ENCODE measurements at places on chromosomes 12 and 14. TPM values are rescaled to one million over a fixed set of nuclear protein-coding genes. Genes with fewer than 3 reads are reported as not detected.

GRCh38 chr12:108270035-108270848 is 68.9 kb downstream of the CMKLR1 start:
- no peak for DNase-seq

GRCh38 chr14:104821229-104821945 is 20.5 kb downstream of the ZBTB42 start:
- DNase-seq, result no peak

- DNase-seq, result peak; percentile 28
Measured at GRCh38 chr14:89616852-89617341, 199.9 kb upstream of the FOXN3 start.

- no peak for DNase-seq
Measured at GRCh38 chr12:31651893-31652521, 7.5 kb upstream of the ETFBKMT start.

- DNase-seq, result no peak
Measured at GRCh38 chr14:72177251-72177650, 245.0 kb downstream of the RGS6 start.

Gene BDKRB1
- total RNA-seq, result not detected

Gene SART3
- total RNA-seq, result 76.7 TPM

- DNase-seq, result no peak
Measured at GRCh38 chr14:104126753-104127152, 11.6 kb upstream of the KIF26A start.

DNA sequence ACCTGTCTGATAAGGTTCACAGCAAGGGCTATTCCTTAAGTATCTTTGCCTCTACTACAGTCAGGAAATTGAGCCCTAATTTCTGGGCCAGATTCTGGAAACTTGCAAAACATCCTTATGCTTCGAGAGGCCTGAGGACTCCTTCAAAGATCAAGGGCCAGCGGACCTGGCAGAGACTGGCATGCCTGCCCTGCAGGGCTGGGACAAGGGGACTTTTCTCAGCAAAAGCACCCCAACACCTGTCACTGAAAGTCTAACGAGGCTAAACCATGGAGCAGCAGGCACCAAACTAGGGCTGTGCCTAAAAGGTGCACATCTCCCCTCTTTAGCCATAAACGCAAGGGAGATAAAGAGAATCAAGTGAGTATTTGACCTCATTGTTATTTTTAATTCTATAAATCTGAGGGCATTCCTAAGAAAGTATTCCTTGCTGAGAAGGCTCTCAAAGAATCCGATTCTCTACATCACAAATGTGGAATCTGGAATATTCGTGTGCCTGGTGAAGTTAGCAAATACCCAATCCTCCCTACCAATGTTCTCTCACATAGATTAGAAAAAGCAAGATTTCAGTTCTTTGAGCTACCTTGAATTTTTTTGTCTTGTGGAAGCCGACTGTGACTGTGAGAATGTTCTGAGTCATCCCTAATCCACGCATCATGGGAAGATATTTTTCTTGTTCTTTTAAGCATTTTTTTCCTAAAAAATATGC is 328.2 kb upstream of the NOVA1 start:
- no peak for DNase-seq

Gene CCDC196
- total RNA-seq, result not detected

Gene POTEG
- total RNA-seq, result not detected

DNA sequence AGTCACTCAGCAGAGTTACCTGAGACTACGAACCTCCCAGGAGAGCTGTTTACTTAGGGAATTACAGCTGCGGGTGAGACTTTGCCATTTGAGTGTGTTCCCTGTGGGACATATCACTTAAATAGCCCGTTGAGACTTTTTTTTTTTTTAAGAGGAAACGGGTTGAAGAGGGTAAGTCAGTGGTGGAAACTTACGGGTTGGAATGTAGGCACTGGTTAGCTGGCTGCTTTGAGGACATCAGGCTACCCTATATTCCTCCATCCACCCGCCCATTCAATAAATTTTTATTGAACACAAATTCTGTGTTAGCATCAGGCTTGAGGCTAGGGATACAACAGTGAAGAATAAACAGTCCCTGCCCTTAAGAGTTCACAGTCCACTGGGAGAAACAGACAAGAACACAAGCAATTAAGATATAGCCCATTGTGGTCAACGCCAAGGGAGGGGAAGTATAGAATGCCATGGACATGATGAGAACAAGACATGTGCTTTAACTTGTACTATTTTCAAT is 88.1 kb upstream of the CPSF6 start:
- DNase-seq, result no peak

- no peak for DNase-seq
Measured at GRCh38 chr12:85476756-85477155, 196.7 kb downstream of the ALX1 start.

Gene SDSL
- total RNA-seq, result 2.4 TPM

Gene SPTB
- under 0.01 TPM for total RNA-seq

DNA sequence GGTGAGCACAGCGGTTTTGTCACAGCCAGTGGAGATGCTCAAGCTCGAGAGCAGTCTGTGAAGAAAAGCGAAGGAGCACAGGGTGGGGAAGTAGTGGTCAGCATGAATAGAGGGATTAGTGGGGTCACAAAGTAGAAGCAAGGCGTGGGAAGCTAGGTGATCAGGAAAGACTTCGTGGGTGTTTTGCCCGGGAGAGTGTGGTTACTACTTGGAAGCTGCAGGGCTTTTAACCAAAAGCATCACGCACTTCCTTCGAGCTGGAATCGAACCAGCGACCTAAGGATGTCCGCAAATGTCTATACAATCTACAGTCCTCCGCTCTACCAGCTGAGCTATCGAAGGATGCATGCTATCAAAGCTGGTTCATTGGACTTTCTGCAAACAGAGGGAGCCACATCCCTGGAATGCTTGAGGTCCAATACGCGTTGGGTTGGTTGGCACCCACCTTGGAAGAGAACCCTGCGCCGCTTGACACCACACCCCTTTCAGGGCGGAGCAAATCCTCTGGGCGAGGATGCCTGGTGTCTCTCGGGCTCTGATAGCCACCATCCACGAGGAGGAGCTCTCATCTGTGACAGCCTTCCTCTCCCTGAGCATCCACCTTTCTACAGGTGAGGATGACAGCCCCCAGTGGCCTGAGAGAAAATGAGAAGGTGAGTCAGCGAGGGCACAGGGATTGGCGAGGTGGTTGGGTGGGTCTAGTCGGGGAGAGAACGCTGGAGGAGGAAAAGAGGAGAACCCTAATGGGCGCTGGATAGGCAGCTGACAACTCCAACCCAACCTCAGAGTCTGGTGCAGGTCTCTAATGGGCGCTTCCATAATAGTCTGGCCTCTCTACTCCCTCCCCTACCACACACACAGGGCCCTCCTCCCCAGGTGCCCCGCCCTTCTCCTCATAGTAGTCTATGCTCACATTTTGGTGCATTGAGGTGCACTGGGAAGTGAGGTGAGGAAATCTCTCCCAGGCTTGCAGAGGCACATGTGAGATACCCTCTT is 16.0 kb upstream of the OR6S1 start:
- no peak for DNase-seq

DNA sequence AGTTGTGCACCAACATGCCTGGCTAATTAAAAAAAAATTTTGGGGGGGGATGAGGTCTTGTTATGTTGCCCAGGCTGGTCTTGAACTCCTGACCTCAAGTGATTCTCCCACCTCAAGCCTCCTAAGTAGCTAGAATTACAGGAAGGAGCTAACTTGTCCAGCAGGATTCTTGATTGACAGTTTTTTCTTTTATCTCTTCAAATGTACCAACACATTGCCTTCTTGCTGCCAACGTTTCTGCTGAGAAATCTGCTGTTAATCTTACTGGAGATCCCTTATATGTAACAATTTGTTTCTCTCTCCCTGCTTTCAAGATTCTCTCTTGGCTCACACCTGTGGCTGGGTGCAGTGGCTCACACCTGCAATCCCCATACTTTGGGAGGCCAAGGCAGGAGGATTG is 22.4 kb upstream of the MARK3 start:
- no peak for DNase-seq

Measured in dermis blood vessel endothelial cell (primary cell).